COR-L47 (cell line): ENCODE measurements at places on chromosomes 4 and X.

DNA sequence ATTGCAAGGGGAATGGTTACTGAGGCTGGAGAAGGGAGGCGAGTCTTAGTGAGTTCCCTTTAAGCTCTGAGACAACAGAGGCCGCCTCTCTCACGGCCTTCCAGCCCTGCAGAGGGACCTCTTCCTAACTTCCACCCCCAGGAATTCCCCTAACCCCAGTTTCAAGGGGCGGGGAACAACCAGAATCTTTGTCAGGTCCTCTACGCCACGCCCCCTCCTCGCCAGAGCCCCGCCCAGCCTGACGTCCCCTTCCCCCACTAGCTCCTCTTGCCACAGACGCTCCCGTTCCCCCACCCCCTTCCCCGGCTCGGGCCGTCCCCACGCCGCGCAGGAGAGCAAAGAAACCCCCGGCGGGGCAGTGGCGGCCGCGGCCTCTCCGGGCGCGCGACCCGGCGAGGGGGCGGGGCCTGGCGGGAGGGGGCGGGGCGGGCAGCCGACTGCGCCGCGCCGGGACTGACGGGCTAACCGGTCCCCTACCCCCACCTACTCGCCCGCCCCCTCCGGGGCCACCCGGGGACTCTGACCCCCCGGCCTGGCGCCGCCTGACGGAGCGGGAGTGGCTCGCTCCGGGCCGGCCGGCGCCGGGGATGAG, 12.3 kb upstream of the TMEM156 start:
- peak; percentile 48 for DNase-seq

GRCh38 chr4:83651846-83652245, 115.9 kb downstream of the GPAT3 start:
- no peak for DNase-seq

GRCh38 chr4:155599596-155599995, 67.1 kb upstream of the GUCY1A1 start:
- no peak for DNase-seq

- DNase-seq, result no peak
These were observed 36.7 kb downstream of the FAM53A start for GRCh38 chr4:1647432-1647831.

- DNase-seq, result no peak
These were observed at the start of gene OPRPN for GRCh38 chr4:70397580-70397979. Gene OPRPN, plus strand, starts transcription at chr4:70397940. Its CDS starts 1,346 bp downstream, at chr4:70399286.

DNA sequence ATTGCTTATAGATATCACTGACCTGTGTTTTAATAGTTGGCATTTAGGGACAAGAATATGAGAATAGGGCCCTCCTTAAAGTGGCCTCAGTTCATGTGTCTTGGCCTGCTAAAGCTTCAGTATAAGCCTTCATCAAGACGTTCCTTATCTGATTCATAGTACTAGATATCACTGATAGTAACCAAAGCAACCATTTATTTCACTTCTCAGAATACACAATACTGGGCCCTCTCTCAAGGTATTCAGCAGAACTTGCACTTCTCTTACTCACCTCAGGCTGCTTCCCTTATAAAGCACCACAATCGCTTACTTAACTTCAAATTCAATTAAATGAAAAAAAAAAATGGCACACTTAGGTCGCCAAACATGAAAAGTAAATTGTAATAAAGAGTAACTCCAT, 259.4 kb upstream of the PCDH7 start:
- no peak for DNase-seq

DNA sequence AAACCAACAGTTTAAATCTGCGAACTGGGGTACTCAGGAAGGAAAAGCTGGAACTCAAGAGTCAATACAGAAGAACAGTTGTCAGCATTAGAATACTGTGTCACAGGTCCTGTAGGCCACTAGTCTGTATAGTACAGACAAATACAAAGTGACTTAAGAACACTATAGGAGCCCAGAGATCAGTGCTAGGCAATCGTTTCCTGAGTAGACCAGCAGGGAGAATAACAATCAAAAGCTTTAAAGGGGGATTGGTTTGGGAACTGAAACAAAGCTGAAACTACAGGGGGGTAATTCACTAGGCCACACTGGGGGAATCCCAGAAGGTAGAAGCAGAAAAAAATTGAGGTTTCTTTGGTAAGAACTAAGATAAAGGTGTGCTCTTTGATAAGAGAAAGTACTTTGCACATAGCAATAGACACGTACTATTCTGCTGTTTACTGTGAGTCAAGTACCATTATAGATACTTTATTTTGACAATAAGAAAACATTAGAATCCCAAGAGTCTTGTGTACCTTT, 339.7 kb downstream of the PCDH19 start:
- no peak for DNase-seq

GRCh38 chr4:107317611-107318010, 281.5 kb upstream of the DKK2 start:
- DNase-seq, result no peak

GRCh38 chrX:153388722-153389459, 12.3 kb downstream of the PNMA6E start:
- no peak for DNase-seq

DNA sequence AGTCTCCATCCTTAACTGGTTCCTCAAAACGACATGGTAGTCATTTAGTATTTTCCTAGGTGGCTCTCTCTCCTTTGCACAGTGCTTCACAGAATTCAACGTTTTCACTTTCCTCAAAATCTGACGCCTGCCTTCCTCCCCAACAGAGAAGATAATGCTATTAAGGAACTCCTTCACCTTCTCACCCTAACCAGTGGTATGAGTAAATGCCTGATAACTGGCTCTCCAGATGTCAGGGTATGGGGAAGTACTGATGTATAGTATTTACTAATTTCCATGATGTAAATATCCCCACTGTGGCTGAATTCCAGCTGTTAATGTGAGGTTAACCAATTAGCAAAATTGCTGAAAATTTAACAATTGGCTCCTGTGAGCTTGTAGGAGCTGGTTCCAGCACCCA, 28.8 kb upstream of the NSUN7 start:
- no peak for DNase-seq

DNA sequence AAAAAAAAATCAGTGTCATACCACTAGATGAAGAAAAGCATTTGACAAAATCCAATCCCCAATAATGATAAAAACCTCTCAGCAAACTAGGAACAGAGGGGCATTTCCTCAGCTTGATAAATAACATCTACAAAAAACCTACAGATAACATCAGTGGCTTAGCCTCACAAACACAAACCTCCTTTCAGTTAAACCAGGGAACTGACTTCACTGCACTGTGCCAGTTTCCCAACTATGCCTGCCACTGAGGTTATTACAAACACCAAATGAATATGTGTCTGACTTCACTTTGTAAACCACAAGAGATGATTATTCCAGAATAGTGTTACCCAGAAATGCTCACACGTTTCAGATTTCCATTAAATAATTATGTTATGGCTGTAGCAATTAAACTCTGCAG, 15.3 kb downstream of the MTMR8 start:
- no peak for DNase-seq

DNA sequence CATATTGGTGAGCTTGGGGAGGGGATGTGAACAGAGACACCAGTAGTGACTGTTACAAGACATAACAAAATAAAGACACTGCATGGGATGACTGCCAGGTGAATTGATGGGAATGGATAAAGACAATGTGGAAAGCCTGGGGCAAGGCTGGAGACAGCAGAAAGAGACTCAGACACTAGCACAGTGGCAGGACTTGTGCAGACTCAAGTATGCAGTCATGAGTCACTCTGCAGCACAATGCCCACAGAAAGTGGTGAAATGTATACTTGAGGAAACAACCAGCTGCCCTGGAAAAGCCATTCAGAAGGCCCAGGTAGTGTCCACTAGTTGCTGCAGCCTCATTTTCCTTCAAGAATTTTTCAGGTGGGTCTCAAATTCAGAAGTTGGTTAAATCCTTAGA, 452.3 kb downstream of the MID1IP1 start:
- DNase-seq, result no peak

DNA sequence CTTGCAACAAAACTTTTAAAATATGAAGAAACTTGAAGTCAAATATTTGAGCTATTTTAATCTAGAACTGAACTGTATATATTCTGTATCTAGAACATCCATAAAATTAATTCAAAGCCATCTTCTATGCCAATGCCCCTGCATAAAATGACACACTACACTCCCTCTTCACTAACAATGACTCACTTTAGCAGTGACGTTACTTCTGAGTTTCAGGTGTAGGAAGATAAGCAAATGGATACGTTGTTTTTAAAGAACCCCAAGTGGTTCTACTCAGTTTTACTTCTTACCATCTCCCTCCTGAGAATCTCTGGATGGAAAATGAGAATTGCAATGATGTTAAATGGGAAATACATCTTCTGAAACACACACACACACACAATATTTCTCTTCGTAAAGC, 45.2 kb downstream of the CXXC4 start:
- DNase-seq, result no peak

DNA sequence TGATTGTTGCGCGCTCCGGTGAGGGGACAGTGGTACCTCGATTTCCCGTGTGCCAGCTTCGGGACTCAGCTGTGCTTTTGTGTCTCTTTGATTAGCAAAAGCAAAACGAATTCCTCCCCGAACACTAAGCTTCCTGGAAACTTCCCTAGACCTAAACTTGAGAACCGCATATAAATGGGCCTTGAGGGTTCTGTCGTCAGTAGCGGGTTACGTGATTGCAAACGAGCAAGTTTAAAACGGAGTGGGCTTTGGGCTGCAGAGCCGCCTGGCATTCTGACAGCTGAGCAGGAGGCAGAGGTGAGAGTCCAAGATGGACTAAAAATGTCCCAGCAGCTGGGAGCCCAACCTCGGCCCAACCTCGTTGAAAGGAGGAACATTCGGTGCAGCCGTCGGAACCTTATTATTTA, 1.2 kb upstream of the TAPT1 start:
- no peak for DNase-seq

DNA sequence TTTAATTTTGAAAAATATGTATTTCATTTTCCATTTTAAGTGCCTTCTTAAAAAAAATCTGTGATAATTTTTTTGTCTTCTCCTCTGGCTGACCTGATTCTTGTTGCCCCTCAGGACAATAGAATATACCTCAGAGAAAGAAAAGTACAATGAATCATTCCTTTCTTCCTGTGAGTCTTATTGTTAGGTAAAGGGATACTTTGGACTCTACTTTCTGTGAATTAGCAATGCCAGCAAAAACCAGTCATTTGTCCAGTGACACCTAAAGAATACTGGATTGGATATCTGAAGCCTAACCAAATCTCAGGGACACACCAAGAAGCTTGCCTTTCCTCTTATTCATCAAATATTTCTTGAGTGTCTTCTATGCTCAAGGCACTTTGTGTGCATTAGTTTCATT, 102.1 kb downstream of the AREG start:
- DNase-seq, result no peak

- no peak for DNase-seq
These were observed 35.6 kb downstream of the COMMD8 start for GRCh38 chr4:47427935-47428334.

- no peak for DNase-seq
These were observed 372.2 kb downstream of the ADAM29 start for GRCh38 chr4:175290401-175290800.

- DNase-seq, result no peak
These were observed 687 bp downstream of the CDK16 start for GRCh38 chrX:47218920-47219815.

DNA sequence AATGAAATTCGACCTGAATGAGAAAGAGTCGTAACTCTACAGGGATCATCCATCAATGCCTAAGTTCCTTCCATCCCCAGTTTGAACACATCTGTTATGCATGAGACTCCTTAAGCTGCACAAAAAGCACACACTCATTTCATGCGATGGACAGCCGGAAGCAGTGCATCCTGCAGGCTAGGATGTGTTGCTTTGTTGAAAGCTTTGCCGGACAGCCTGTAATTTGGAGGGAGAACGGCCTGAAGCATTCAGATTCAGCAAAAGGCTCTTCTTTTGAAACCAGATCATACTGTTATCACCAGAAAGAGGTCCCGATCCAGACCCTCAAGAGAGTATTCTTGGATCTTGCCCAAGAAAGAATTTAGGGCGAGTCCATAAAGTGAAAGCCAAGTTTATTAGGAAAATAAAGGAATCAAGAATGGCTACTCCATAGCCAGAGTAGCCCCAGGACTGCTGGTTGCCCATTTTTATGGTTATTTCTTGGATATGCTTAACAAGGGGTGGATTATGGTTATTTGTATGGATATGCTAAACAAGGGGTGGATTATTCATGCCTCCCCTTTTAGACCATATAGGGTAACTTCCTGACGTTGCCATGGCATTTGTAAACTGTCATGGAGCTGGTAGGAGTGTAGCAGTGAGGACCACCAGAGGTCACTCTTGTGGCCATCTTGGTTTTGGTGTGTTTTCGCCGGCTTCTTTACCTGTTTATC, 48.1 kb upstream of the DHRSX start:
- DNase-seq, result no peak

DNA sequence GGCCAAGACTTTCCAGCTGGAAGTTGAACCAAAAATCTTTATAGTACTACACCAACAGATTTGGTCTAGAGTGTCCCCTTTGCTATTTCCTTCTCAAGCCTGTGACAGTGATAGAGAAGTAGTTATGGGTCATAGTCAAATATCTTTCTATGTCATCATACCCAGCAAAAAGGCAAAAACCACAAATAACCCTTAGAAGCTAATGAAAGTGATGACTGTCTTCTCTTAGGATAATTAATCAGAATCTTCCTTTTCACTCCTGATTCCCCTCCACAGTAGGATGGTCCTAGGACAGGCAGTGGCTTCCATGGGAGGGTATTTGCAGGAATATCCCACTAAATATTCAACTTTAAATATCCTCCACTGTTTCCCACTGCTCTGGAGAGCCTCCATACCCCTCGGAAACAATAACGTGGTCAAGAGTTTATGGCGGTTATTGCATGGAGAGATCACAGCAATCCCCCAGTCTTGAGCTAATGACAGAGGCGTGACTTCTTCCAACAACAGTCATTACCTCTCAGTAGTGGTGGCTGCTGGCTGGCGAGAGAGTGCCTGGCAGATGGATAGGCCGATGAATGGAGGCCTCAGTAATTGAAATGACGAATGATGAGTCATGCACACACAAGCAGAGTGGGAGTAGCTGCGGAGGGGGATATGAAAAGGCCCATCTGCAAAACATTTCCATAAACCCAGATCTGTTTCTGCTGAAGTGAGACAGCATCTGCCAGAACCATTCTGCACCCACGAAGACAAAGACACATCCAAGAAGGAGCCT, 154.9 kb downstream of the STK32B start:
- DNase-seq, result no peak

- no peak for DNase-seq
These were observed 2471.7 kb downstream of the ARAP2 start for GRCh38 chr4:33772582-33772981.
